ENCODE measurements at places on chromosomes 5 and 9.

DNA sequence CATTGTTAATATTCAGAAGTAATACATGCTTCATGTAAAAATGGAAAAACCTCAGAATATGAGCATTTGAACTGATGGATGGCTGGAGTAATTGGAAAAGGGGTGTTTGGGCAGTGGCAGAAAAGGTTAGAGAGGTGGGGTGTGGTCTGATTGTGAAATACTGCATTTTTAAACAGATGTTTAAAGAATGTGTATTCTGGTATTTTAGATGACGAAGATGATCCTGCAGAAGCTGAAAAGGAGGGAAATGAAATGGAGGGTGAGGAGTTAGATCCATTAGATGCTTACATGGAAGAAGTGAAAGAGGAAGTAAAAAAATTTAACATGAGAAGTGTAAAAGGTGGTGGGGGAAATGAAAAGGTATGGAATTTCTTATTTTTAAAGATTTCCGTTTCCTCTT, 18.8 kb downstream of the DDX46 start:
- no peak for DNase-seq

- no peak for DNase-seq
Observed at GRCh38 chr5:114418176-114419066, 56.6 kb downstream of the KCNN2 start.

- no peak for DNase-seq
Observed at GRCh38 chr9:27487128-27487640, 36.9 kb upstream of the IFNK start.

GRCh38 chr9:78676009-78676408, 379.1 kb downstream of the PSAT1 start:
- no peak for DNase-seq
